Spleen (tissue), 13 donors: ENCODE measurements at places on chromosomes 4 and X.

DNA sequence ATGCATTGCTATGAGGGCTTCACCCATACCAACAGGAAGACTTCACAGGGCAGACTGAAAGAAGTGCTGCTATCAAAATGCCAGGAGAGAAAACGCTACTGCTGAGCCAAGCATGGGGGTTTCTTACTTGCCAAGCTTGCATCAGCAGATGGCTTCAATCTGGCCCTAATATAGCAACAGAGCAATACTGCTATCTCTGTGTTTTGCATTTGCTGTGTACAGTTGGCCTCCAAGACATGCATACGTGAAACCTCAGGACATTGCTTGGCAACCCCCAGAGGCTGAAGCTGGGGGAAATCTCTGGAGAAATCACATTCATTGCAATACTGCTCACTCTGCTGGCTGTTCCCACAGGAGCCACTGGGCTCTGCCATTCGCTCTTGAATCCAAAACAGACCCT is 127.2 kb upstream of the GPC4 start:
- DNase-seq: no peak

DNA sequence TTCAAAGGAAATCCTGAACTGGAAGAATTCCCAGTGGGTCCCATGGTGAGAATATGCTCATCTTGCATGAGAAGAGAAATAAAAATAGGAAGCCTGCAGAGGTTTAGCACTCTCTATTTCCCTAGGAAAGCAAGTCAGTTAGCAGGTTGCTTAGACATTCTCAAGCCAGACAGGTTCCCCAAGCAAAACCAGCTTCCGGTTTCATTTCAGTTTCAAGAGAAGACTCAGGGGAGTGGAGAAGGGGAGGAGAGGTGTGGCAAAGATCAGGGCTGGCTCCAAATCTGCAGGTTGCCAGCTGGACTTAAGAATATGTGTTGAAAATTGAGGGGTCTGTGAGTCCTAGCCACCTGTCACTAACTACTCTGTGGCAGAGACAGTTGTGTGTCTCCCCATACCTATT is 107.5 kb downstream of the CLNK start:
- DNase-seq: no peak

GRCh38 chr4:121824171-121824527 is 466 bp upstream of the CCNA2 start:
- DNase-seq: no peak

GRCh38 chr4:54942721-54943120 is 182.7 kb downstream of the KDR start:
- no peak for DNase-seq

DNA sequence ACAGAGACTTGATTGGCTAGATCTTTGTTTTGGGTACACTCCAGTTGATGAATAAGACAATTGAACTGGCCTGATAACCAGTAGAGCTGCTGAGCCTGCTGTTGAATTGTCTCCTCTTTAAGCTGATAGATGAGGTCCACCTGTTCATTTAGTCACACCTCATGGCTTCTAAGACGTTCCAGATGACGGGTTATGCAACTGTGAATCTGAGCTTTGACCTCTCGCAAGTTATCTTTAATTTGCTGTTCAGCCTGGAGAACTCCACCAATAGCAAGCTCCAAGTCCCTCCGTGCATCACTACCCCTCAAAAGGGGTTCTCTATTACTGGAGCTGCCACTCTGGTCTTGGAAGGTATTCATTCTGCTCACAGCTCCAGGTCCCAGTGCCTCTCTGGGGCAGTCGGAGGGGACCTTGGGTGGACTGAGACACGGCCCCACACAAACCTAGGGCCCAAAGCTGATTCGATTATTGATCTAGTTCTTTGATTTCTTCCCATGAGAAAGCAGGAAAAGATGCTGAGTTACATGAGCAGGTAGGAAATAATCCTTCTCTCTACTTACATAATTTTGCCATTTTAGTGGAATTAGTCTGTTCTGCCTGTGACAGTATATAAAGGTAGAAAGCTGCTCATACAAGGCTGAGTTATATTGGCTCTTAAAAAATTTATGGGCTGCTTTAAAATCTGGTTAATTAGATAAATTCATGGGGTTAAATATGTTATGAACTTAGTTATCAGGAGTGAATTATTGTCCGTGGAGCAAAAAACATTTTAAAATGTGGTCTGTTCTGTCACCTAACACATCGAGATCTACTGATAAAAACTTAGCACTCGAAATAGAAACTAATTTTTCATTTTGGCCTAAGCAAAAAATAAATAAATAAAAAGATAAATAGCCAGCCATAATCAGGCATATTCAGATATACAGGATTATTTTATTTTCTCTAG is 6.8 kb downstream of the MMAA start:
- no peak for DNase-seq

- no peak for DNase-seq
These were observed 18.1 kb downstream of the CCSER1 start for GRCh38 chr4:90145319-90145718.

DNA sequence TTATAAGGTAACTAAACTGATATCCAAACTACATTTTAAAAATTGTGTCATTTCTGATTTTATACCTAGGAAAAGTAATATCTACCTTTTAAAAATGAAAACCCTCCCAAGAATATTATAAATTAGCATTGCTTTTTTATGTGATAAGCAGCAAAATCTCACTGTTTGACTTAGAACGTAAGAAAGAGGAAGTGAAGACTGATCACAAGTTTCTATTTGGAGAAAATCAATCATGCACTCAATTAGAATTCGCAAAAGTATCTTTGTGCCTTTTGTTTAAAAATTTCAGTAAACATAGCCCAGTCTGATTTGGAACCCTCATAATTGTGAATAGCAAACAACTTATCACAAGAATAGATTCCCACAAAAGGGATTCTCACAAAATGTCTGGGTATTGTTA is 142.7 kb downstream of the TENM3 start:
- no peak for DNase-seq

DNA sequence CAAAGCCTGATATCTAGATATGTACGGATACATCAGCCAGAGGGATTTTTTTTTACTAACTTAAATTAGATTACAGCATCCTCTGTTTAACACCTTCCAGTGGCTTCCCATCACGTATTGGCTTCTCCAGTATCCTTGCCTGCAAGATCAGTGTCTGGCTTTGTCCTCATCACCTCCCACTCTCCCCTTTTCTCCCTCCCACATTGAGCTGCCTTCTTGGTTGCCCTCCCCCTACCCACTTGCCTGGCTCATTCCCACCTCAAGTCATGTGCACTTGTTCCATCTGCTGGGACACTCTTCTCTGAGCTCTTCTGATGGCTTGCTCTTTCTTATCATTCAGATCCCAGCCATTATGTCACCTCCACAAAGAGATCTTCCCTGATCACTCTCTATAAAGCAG is 75.9 kb upstream of the NALF2 start:
- no peak for DNase-seq

DNA sequence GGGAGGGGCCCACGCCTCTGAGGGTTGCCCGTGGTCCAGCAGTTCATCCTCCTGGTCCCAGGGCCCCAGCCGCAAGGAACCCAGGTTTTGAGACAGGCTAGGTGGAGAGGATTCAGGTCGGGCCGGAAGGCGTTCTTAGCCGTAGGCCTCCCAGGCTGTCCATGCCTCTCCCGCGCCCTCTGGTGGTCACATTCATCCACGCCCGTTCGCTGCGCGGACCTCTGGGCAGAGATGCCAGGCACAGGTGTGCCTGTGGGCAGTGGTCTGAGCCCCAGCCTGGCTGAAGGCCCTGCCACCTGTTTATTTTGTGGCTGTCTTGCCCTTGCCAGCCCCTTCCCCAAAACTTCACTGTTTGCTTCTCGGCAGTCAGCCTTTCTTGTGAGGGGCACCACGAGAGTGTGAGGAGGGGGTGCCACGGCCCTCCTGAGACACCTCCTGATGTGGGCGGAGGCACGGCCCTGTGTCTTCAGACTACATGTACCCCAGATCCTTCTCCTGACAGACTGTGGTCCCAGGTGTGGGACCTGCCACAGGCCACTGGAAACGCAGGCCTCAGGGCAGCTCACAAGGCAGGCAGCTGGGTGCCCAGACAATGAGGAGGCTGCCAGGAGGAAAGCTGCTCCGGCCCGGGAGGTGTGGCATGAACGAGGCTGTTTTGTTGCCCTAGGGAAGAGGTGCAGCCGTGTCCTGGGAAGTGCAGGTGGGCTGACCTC is 5.0 kb downstream of the UVSSA start:
- DNase-seq: peak; percentile 98

DNA sequence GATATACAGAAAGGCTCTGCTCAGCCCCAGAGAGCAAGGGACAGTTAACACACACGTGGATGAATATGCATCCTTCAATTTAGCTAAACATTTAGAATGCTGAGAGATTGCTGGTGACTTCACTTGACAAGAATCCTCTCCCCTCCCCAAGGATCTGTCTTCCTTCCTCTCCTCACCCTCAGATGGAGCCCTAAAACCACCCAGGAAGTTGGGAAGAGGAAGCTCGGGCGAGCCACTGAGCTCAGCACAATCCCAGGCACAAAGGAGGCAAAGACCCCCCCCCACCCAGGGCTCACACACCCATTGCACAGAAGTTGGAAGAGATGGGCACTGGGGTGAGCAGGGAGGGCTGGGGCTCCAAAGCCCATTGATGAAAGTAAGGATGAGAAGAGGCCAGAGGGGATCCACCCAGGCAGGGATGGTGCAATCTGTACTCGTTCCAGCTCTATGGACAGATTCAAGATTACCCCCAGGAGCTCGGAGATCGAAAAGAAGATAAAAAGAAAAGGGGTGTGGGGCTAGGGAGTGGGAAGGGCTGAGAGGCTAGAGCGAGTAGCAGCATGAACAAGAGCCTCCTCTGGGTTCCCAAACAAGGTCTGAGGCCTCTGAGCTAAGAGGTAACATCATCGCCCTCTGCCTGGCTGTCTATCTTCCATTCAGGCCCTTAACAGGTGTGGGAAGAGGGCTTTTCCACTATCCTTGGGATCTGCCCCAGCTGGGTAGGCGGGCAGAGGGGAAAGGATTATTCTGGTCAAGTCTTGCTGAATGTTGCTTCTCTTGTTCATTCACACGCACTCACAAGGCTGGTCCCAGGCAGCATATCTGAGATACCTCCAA is 1.2 kb downstream of the TFE3 start:
- DNase-seq: no peak

GRCh38 chr4:8205749-8206611 is 6.9 kb downstream of the SH3TC1 start:
- peak; percentile 87 for DNase-seq

DNA sequence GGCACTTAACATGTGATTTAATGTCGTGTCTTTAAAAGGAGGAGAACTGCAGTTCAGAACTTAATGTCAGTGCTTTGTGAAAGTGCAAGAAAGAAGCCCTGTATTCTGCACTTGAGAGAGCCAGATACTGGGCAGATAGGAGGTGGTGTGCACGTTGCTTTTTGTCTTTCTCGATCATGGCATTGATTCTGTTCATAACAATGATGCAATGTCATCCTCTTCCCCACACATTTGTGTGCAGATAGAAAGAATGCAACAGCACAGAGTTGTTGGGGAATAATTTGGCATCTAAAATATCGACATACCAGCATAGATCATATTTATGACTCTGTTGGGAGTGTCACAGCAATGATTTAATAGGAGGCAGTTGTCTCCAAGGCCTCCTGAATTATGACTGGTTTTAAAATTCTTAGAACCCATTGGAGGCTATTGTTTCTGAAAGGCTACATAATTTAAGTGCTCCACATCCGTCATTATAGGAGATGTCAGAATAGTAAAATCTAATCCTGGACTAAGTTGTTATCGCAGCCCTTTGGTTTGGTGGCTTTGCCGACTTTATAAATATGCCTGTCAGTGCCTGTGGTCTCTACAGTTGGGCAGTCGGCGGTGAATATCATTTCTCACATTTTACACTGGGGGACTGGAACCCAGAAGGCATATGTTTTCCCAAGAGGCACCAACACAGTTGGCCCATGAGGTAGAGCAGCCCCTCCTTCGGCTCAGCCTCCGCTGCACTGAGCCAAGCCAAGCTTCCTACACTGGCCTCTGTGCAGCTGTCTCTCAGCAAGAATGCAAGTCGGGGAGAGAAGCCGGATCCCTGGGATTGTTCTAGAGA is 124.9 kb downstream of the PTTG2 start:
- no peak for DNase-seq

DNA sequence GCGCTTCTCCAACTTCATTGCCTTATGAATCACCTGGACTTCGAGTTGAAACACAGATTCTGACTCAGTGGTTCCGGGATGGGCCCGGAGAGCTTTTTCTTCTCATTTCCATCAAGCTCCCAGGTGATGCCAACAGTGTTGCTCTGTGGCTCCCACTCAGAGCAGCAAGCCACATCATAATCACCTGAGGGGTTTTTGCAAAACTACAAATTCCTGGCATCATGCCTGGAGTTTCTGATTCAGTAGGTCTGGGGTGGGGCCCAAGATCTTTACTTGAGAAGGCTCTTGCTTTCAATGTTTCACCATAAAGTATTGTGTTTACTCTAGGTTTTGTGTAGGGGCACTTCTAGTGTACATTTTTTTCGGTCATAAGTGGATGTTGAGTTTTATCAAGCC is 7.0 kb downstream of the MTM1 start:
- DNase-seq: no peak
